T-helper 17 cell (primary cell): ENCODE measurements at places on chromosomes 12 and 14. TPM values are rescaled to one million over a fixed set of nuclear protein-coding genes. Genes with fewer than 3 reads are reported as not detected.

Gene CAPZA3
- total RNA-seq: not detected

Gene LYZ
- 66.3 TPM for total RNA-seq

Gene CMA1
- total RNA-seq: not detected

Gene KLHL42
- total RNA-seq: 17.3 TPM

Gene HOXC6
- total RNA-seq: not detected

Gene TAS2R10
- 0.45 TPM for total RNA-seq

Gene CD69
- total RNA-seq: 1,104 TPM

Gene COCH
- total RNA-seq: 0.90 TPM

Gene TSPAN9
- 1.4 TPM for total RNA-seq

Gene CEP290
- total RNA-seq: 16.0 TPM

Gene CDKN1B
- 252 TPM for total RNA-seq

DNA sequence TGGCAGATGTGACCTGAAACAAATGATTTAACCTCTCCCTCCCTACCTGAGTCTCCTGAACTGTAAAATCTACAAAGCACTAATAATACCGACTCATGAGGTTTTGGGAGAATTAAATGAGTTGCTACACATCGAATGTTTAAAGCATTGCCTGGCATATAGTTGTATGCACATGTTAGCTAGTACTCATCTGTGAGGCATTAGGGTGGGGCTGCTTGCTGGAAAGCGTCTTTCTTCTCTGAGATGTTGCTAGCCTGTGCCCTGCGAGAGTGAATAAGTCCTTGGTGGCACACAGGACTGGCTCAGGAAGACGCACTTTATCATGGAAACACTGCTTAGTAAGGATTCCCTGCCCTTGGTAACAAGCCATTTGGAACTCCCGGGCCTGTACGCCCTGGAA lies 6.1 kb downstream of the RAPGEF3 start:
- no peaks in the 10 kb centered on the region for H3K36me3 ChIP-seq
- no peak for DNase-seq
- peaks cover 24% of the 10 kb centered on the region for H3K4me1 ChIP-seq

GRCh38 chr14:91061056-91061887 lies 831 bp upstream of the RPS6KA5 start:
- H3K27ac ChIP-seq: no peak overlapping the region
- H3K4me3 ChIP-seq: no peak overlapping the region
- H3K36me3 ChIP-seq: peaks cover 2% of the 10 kb centered on the region
- peaks cover 44% of the 10 kb centered on the region for H3K4me1 ChIP-seq
- H3K27me3 ChIP-seq: no peaks in the 10 kb centered on the region
- DNase-seq: no peak

GRCh38 chr14:96442355-96442754 lies 50.4 kb downstream of the AK7 start:
- H3K27me3 ChIP-seq: peaks cover 25% of the 10 kb centered on the region
- peaks cover 7% of the 10 kb centered on the region for H3K36me3 ChIP-seq
- H3K4me3 ChIP-seq: no peak overlapping the region
- DNase-seq: no peak
- H3K27ac ChIP-seq: no peak overlapping the region
- no peaks in the 10 kb centered on the region for H3K4me1 ChIP-seq

- peak overlapping the region; percentile 92 for H3K27ac ChIP-seq
- no peaks in the 10 kb centered on the region for H3K27me3 ChIP-seq
- H3K4me3 ChIP-seq: no peak overlapping the region
- peaks cover 28% of the 10 kb centered on the region for H3K36me3 ChIP-seq
- DNase-seq: no peak
- peaks cover 64% of the 10 kb centered on the region for H3K4me1 ChIP-seq
Measured at GRCh38 chr12:55942055-55942454, 11.1 kb downstream of the DGKA start.

DNA sequence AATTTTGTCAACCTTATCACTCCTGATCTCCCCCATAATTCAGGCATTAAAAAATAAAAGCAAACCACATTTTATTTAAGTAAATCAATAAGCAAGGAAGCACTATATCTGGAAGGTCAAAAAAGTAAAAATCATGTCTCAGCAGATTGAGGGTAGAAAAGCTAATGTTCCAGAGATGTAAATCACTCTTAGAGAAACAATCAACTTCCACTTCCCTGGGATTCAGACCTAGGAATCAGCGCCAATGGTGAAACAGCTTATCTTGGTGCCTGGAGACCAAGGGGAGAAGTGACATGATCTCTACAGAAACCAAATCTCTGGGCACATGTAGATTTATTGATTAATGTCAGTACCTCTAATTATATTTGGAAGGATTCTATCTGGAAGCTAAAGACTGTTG lies 10.9 kb upstream of the SNX6 start:
- no peak overlapping the region for H3K4me3 ChIP-seq
- H3K27ac ChIP-seq: no peak overlapping the region
- H3K27me3 ChIP-seq: peaks cover 5% of the 10 kb centered on the region
- no peak for DNase-seq
- no peaks in the 10 kb centered on the region for H3K36me3 ChIP-seq

DNA sequence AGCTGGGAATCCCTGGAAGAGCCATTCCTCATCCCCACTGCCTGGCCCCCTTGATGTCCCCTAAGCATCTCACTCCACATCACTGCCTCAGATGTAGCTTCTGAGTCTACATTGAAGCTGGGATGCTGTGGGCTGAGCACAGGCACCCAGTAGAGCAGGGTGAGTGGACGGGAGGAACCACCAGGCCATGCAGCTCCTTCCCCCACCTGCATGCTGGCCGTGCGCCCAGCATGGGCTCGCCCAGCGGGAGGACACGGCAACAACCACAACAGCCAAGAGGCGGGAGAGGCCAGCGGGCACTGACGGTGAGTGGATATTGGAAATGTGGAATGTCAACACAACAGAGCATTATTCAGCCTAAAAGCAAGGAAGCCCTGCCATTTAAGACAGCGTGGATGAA lies 310.9 kb downstream of the ADGRD1 start:
- peaks cover 4% of the 10 kb centered on the region for H3K4me1 ChIP-seq
- no peak overlapping the region for H3K27ac ChIP-seq
- H3K4me3 ChIP-seq: no peak overlapping the region
- H3K36me3 ChIP-seq: no peaks in the 10 kb centered on the region
- H3K27me3 ChIP-seq: peaks cover 4% of the 10 kb centered on the region
- DNase-seq: no peak

DNA sequence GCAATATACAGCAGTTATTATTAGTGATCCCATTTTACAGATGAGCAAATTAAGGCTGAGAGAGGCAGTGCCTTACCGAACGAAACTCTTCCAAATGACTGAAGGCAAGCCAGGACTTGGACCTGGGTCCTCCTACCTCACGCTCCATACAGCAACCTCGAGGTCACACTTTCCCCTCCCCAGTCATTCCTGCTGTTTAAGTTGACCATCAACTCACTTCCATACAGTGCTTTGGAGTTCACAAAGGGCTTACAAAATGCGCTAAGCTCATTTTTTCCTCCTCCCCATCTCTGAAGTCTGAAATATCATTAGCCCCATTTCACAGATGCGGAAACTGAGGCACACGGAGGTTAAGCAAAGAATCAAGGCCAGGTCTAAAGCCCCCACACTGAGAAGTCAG lies 4.3 kb downstream of the HNF1A start:
- H3K36me3 ChIP-seq: peaks cover 3% of the 10 kb centered on the region
- H3K4me1 ChIP-seq: peaks cover 5% of the 10 kb centered on the region
- H3K4me3 ChIP-seq: no peak overlapping the region
- DNase-seq: no peak

GRCh38 chr12:56593909-56594621 lies 36.1 kb downstream of the BAZ2A start:
- H3K4me1 ChIP-seq: peaks cover 10% of the 10 kb centered on the region
- DNase-seq: peak; percentile 55
- no peak overlapping the region for H3K27ac ChIP-seq
- H3K27me3 ChIP-seq: no peaks in the 10 kb centered on the region
- H3K4me3 ChIP-seq: no peak overlapping the region
- H3K36me3 ChIP-seq: peaks cover 2% of the 10 kb centered on the region

- H3K4me1 ChIP-seq: peaks cover 6% of the 10 kb centered on the region
- H3K36me3 ChIP-seq: peaks cover 12% of the 10 kb centered on the region
- H3K27me3 ChIP-seq: peaks cover 56% of the 10 kb centered on the region
- DNase-seq: no peak
- peak overlapping the region; percentile 45 for H3K4me3 ChIP-seq
- no peak overlapping the region for H3K27ac ChIP-seq
Measured at GRCh38 chr12:117967512-117967911, 1.3 kb downstream of the KSR2 start.

DNA sequence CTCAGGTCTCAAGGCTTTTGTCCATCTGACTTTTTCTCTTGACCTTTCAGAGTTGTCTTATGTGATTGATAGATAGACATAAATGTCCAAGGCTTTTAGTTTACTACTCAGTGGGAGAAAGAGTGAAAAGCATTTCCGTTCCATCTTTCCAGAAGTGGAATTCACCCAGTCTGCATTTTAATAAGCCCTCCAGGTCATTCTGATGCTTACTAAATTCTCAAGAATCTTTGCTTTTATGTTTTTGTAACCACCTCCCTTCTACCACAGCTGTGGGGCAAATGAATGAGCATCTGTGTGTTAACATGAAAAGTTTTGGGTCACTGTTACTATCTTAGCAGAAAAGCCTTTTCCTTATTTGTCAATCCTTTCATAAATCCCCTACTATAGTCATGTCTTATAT lies 251.4 kb downstream of the LRIG3 start:
- no peaks in the 10 kb centered on the region for H3K36me3 ChIP-seq
- no peak for DNase-seq
- H3K4me3 ChIP-seq: no peak overlapping the region
- no peaks in the 10 kb centered on the region for H3K4me1 ChIP-seq
- H3K27me3 ChIP-seq: no peaks in the 10 kb centered on the region

- no peak for DNase-seq
- H3K27ac ChIP-seq: no peak overlapping the region
- H3K27me3 ChIP-seq: peaks cover 39% of the 10 kb centered on the region
- no peak overlapping the region for H3K4me3 ChIP-seq
- H3K4me1 ChIP-seq: no peaks in the 10 kb centered on the region
Measured at GRCh38 chr12:31228811-31229792, 96.8 kb downstream of the SINHCAF start.

DNA sequence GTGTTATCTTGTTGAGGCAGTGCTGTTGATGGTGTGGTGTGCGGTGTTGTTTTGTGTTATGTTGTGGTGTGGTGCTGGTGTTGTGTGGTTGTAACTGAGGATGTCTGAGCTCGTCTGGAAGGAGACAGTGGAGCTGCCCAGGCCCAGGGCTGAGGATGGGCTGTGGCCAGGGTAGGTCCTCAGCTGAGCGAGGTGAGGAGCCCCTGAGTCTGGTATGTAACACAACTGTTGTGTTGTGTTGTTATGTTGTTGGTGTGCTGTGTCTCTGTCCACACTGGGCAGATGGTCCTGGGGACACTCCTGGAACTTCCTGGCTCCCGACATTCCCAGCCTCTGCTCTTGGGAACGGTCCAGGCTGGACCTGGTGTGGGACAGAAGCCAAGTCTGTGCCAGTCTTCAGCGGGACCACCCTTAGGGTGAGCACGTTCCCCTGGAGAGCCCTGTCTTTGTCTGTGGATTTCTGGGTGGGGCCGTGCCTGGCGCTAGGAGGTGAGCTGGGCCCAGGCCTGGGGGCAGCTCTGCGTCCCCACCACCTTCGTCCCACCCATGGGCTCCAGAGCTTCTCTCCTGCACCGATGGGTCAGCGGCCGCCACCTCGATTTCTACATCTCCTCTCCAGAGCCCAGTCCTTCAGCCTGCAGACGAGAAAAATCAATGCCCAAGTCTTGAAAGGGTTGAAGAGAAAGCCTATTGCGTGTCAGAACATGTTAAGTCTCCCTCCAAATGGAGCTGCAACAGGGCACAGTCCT lies 27.4 kb upstream of the SFSWAP start:
- no peak for DNase-seq
- no peaks in the 10 kb centered on the region for H3K27me3 ChIP-seq
- H3K27ac ChIP-seq: no peak overlapping the region
- H3K4me1 ChIP-seq: peaks cover 5% of the 10 kb centered on the region

- peaks cover 12% of the 10 kb centered on the region for H3K4me1 ChIP-seq
- no peak for DNase-seq
- no peaks in the 10 kb centered on the region for H3K36me3 ChIP-seq
- H3K4me3 ChIP-seq: no peak overlapping the region
- H3K27me3 ChIP-seq: no peaks in the 10 kb centered on the region
- H3K27ac ChIP-seq: no peak overlapping the region
Measured at GRCh38 chr12:43883311-43883710, 47.4 kb downstream of the TMEM117 start.

DNA sequence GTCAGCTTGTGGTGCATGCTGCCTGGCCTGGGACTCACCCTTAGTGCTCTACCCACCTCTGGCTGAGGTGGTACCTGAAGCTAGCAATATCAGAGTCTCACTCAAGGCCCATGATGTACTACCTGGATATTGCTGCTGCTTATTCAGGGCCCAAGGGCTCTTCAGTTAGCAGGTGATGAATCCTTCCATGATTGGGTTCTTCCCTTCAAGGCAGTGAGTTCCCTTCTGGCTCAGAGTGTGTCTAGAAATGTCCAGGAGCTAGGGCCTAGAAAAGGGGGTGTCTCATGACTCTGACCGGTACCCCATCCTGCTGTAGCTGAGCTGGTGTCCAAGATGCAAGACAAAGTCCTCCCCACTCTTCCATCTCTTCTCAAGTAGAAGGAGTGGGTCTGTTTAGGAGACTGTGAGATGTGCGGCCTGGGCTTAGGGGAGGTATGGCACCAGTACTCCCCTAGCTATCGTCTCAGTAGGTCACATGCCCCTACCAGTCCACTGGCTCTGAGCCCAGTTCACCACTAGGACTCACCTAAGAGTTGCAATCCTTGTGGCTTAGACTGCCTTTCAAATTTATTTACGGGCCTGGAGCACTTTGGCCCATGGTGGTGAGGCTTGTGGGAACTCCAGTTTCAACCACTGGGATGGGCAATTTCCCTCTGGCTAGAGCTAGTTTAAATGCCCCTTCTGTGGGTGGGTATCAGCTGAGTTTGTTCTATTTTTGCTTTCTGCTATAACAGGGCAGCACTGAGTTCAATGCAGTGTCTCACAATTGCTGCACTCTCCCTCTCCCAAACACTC lies 12.2 kb downstream of the PRORP start:
- DNase-seq: no peak
- no peak overlapping the region for H3K4me3 ChIP-seq

DNA sequence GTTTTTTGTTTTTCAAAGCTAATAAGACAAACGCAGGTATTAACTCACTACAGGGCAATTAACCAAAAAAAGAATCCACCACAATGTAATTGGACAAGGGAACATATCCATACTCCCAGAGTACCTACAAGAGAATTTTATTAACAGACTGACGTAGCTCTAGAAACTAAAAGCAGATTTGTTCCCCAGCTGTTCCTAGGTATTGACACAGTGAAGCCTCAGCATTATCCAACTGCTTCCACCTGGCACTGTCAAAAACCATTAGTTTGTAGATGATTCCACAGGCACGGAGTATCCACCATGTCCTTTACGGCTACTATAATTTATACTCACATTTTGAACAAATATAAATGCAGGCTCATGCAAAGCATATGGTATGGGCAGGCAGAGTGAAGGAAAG lies 22.3 kb downstream of the PPM1H start:
- H3K27ac ChIP-seq: no peak overlapping the region
- H3K4me3 ChIP-seq: no peak overlapping the region
- DNase-seq: no peak
- H3K4me1 ChIP-seq: no peaks in the 10 kb centered on the region
- H3K27me3 ChIP-seq: peaks cover 35% of the 10 kb centered on the region

DNA sequence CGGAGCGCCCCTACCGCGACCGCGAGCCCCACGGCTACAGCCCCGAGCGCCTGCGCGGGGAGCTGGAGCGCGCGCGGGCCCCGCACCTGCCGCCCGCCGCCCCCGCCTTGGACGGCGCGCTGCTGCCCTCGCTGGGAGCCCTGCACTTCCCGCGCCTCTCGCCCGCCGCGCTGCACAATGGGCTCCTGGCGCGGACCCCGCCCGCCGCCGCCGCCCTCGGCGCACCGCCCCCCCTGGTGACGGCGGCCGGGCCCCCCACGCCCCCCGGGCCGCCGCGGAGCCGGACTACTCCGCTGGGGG lies 27.0 kb downstream of the LRCOL1 start:
- H3K4me3 ChIP-seq: no peak overlapping the region
- peaks cover 5% of the 10 kb centered on the region for H3K4me1 ChIP-seq
- H3K36me3 ChIP-seq: peaks cover 4% of the 10 kb centered on the region
- H3K27ac ChIP-seq: no peak overlapping the region
